ENCODE measurements at places on chromosomes 7 and 10. TPM values are rescaled to one million over a fixed set of nuclear protein-coding genes. Genes with fewer than 3 reads are reported as not detected.

The UNCX gene
- total RNA-seq, result not detected

The AMZ1 gene
- 0.25 TPM for total RNA-seq

The DBF4 gene
- total RNA-seq, result 38.8 TPM

The CCDC172 gene
- not detected for total RNA-seq

The FRMPD2 gene
- total RNA-seq, result not detected

The ATG9B gene
- 0.98 TPM for total RNA-seq

The CTTNBP2 gene
- 3.9 TPM for total RNA-seq

The PLEKHS1 gene
- total RNA-seq, result not detected

The NACAD gene
- total RNA-seq, result 5.5 TPM

The GOLGA7B gene
- not detected for total RNA-seq

The TUBB8 gene
- total RNA-seq, result not detected

The NODAL gene
- not detected for total RNA-seq

The CYP2C19 gene
- total RNA-seq, result not detected

The SH3PXD2A gene
- total RNA-seq, result 15.8 TPM

The GSDME gene
- total RNA-seq, result 59.9 TPM

The SPAG6 gene
- not detected for total RNA-seq
